Activated CD4-positive, alpha-beta T cell treated with anti-CD3 and anti-CD28 coated beads, Interleukin-2, Interleukin-4, amounts not matched to agents 100 ng/mL and 50 ng/mL, durations not matched to agents 16 hours and 8 hours (primary cell): ENCODE measurements at places on chromosomes 11 and 22.

DNA sequence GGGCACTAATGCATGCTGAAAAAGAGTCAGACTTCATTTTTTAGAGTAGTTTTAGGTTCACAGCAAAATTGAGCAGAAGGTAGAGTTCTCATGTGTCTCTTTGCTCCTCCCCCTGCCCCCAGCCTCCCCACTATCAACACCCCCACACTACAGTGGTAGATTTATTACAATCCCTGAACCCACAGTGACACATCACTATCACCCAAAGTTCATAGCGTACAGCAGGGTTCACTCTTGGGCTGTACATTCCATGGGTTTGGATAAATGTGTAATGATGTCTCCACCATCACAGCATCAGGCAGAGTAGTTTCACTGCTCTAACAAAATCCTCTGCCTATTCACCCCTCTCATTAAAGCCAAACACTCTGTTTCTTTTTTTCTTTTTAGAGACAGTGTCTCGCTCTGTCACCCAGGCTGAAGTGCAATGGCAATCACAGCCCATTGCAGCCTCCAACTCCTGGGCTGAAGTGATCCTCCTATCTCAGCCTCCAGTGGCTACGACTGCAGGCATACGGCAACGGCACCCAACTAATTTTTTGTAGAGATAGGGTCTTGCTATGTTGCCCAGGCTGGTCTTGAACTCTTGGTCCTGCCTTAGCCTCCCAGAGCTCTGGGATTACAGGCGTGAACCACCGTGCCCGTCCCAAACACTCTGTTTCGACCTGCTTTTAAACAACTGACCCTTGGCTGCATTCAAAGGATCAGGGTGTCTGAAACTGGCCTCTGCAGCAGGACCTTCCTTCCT is 4.1 kb downstream of the BEST1 start:
- no peak for DNase-seq

DNA sequence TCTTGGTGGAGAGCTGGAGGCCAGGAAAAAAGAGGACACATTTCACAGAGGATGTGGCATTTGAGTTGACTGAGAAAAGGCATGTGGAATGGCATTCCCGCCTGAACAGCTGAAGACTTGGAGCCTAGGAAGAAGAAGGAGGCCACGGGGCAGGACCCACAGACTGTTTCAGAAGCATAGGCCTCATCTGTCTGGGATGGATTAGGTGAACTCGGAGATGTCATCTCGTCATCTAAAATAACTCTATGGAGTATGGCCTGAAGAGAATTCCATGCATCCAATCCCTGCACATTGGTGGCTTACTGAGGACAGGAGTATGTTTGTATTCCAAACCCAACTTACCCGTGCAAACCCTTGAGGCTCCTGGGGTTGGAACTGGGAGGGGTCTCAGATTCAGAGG is 16.4 kb downstream of the SPATA19 start:
- no peak for DNase-seq

GRCh38 chr11:112961751-112962578 is 745 bp downstream of the NCAM1 start:
- DNase-seq, result no peak

GRCh38 chr11:128361451-128362020 is 225.8 kb downstream of the ETS1 start:
- DNase-seq, result no peak

- no peak for DNase-seq
Measured at GRCh38 chr11:68455485-68455884, 5.1 kb upstream of the PPP6R3 start.

DNA sequence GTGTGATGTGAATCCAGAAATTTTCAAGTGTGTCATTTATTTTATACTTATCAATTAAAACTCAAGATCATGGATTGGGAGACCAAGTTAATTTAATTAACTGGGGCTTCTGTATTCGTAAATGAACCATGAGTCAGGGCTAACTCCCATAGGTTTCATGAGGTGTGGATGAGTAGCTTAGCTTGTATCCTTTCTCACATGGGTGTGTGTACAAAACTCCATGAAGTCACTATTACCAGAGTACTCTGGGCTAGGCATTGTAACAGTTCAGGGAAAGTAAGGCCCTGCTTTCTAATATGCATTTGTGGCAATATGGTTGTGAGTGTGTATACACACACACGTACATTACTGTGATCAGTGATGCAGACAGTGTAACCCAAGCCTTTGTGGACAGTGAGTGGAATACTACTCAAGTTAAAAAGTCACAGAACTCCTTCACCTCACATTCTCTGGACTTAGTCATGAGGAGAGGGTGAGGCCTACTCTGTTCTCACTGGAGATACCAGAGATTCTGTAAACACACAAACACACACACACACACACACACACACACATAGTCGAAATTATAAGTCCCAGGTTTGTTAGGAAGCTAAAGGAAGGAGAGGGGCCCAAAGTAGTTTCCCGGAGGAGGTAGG is 3.5 kb downstream of the CNTF start:
- DNase-seq, result no peak

DNA sequence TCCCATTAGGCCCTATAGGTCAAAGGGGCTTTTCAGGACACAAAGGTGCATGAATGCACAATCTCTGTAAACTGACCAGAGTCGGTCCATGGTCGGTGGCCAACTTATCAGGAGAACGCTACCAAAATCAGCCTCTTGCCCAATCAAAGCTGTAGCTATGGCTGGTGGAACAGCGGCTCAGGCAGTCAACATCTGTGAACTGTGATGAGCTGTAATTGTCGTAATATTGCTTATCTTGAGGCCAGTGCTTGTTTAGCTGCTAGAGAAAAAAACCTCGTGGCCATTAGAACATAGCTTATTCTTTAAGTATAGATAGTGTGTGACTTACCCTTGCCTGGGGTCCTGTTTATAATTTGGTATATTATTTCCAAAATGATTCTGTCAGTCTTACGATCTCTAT is 14.4 kb upstream of the CHST1 start:
- no peak for DNase-seq

DNA sequence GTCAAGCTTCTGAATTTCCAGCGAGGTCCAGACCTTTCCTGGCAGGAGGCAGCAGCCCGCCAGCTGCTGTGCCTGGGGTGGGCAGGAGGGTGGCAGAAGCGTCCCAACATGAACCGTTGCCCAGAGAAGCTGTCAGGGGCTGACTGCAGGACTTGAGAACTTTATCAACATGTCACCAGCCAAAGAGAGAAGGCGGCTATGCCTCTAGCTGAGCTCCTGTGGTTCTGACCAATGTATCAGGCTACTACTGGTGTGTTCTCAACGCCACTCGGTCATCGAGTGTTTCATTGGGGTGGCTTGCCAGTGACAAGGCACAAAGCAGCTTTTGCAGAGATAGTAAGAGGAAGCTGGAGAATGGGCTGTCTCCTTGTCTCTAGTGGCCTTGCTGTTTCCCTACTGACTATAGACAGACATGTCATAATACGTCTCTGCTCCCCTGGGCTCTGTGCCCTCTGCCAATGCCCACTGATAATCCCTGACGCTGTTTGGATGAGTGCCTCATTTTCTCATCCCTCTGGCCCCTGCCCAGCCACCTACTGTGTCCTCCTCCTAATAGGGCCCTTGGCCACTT is 17.6 kb upstream of the ASCC2 start:
- DNase-seq, result no peak

- DNase-seq, result no peak
Measured at GRCh38 chr11:57868491-57868890, 106.9 kb downstream of the CTNND1 start.

DNA sequence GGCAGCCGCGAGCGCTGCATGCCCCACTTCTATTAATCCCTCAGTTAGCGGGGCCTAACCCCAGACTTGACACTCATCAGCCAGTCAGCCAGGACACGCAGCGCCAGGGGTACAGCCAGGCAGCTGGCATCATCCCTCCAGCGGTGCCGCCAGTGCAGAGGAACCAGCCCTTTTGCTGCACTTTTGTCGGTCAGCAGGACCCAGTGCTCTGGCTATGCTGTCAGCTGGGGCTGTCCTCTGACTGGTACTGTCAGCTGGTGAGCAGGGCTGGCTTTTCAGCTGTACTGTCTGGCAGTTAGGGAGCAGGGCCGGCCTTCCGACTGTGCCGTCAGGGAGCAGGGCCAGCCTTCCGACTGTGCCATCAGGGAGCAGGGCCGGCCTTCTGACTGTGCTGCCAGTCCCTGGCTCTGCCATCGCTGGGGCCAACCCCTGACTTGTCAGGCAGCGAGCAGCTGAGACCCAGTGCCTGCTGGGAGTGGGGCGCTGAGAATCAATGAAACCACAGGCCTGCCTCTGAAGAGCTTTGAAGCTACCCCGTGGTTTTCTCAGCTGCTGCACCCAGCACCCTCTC is 115.4 kb downstream of the KIAA1671 start:
- DNase-seq, result peak; percentile 91

- DNase-seq, result peak; percentile 44
Measured at GRCh38 chr11:120929664-120930154, 94.2 kb upstream of the TBCEL start.

- no peak for DNase-seq
Measured at GRCh38 chr11:17171916-17172315, 35.9 kb downstream of the PIK3C2A start.

GRCh38 chr22:38505541-38506117 is 482 bp downstream of the DDX17 start:
- peak; percentile 40 for DNase-seq

- DNase-seq, result no peak
Measured at GRCh38 chr11:46417711-46418110, 26.1 kb upstream of the CHRM4 start.

GRCh38 chr11:116312570-116313391 is 460.0 kb downstream of the BUD13 start:
- DNase-seq, result no peak

DNA sequence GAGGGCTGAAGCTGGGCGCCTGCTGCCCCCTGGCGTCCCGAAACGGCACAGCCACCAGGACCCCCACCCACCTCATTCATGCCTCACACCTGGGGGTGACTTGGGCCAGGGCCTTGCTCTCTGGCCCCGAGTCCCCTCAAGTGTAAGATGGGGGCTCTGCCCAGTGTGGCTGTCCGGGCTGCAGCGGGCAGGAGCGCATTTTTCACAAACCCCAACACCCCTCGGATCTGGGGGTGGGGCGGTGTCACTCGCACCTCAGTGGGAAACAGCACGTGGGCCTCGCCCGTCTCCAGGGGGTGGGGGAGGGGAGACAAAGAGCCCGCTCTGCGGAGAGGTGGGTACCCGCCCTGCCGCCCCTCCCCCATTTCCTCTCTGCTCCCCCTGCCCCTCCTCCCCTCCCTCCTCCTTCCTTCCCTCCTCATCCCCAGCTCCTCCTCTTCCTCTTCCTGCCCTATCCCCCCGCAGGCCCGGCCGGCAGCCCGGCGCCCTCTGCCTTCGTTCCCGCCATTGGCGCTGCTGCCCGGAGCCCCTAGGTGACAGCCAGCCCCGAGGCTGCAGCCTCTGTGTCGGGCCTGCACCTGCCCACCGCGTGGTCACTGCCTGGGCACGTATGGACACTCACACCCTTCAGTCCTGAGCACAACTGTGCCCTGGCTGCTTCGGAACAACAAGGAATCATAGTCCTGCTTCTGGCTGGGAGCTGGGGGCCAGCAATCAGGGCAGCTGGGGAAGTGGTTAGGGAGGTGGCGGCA is 6.8 kb upstream of the CDKN1C start:
- peak; percentile 73 for DNase-seq

GRCh38 chr11:25317216-25317615 is 820.4 kb downstream of the LUZP2 start:
- no peak for DNase-seq

- no peak for DNase-seq
Measured at GRCh38 chr11:61968758-61969390, 1.4 kb upstream of the FTH1 start.

DNA sequence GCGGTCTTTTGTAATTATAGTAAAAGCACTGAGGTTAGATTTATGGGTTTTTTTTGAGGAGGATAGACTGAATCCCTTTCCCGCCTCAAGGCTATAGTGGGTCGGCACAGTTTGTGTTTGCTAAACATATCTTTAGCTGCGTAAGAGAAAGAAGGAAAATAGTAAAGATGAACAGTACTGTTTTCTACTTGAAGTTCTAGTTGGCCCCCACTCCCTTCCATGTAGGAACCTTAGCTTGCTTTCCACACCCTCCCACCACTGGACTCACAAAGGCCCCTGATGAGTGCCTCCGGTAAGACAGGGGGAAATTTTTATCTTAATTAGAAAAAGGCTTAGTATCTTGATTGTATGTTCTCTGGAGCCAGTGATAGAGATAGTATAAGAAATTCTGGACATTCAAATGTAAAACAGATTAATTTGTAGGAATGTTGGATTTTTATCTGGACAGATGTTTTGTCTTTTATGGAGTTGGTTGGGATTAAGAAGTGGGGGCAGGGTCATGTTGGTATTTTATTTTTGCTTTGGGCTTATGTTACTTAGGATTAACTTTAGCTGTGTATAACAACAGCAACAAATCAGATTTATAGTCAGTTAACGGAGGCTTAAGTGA is 49.4 kb downstream of the PTPRJ start:
- DNase-seq, result no peak

GRCh38 chr11:31045335-31045734 is 324.2 kb downstream of the DCDC1 start:
- no peak for DNase-seq

GRCh38 chr11:85086504-85087284 is 540.5 kb downstream of the DLG2 start:
- DNase-seq, result no peak

DNA sequence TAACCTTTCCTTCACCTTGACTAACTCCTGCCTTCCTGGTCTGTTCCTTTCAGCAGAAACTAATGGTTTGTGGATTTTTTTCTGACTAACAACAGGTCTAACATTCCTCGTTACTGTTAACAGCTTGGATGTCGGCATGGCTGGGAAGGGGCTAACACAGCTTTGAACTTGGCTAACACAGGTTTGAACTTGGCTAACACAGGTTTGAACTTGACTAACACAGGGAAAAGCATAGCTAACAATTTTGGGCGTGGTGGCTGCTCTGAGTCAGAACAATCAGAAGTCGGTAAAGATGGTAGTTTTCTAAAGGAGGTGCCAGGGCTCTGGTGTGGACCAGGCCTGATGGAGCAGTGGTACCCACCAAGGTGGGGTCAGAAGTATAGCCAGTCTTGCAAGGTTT is 16.1 kb downstream of the MIAT start:
- peak; percentile 60 for DNase-seq

DNA sequence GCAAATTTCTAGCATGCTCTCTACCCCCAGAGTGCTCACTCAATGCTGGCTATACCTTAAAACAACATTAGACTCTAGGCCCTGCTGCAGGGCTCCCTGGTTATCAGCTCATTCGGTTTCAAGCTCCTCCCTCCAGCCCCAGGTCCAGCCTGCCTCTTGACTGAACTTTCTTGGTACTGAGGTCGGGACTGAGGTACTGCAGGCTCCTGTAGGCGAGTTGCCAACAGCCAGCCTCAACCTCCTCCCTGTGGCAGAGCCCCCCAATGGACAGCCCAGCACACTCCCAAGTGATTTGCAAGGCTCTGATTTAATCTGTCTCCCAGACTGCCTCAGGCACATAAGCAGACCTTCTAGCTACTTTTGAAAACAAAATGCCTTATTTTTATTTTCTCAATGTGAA is 73.6 kb upstream of the EIF3M start:
- no peak for DNase-seq

- peak; percentile 4 for DNase-seq
Measured at GRCh38 chr11:81237139-81237538, 1496.5 kb downstream of the FAM181B start.

- DNase-seq, result no peak
Measured at GRCh38 chr22:44936201-44936600, 73.6 kb downstream of the PHF21B start.
